ENCODE measurements at places on chromosomes 6 and 20.

- DNase-seq, result no peak
Measured at GRCh38 chr6:47729019-47729418, 30.6 kb downstream of the ADGRF4 start.

DNA sequence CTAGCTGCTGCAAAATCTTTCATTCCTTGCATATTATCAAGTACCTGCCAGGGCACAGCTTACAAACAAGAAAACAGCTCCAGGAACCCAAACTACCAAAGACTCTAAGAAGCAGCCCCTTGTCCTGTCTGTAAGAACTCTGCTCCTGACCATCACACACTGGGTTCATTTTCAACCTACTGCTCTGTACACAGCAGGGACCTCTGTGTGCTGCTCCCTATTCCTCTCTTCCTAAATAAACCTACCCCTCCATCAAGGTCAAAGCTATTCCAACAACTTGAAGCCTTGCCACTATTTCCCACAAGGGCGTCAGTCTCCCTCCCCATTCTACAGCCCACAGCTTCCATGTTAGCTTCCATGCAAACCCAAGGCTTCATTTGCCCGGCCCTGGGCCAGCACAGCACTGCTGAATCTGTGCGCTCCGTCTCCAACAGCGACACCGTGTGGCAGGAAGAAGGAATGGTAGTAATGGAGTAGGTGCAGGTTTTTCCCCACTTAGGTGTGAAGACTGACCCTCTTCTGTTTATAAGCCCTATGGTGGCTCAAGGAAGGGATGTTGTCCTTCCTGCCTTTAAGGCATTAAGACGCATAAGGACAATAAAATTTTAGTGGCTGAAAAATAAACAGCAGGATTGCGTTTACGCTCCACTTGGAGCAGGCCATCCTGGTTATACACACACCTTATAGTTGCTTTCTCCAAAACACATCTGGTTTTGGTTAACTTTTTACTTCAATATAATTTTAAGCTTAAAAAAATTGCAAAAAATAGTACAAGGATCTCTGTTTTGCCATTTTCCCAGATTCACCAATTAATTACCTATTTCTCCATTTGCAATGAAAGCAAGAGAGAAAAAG, 115.2 kb upstream of the NXT1 start:
- no peak for DNase-seq

DNA sequence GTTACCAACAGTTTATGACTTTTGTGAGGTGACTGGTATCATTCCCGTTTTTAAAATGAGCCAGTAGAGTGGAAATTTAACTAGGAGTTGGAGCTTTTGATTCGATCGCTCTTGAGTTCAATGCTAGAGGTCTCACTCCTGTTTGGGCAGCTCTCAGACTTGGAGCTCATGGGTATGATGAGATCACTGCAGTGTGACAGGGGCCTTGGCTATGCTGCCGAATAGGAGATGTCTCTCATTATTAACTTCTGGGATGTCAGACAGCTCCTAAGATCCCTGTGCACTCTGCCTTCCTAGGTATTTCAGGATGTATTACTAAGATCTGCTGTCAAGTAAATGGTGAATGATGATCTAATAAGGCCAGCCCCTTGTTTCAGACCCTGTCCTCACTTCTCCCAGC, 20.4 kb downstream of the AKAP12 start:
- no peak for DNase-seq

DNA sequence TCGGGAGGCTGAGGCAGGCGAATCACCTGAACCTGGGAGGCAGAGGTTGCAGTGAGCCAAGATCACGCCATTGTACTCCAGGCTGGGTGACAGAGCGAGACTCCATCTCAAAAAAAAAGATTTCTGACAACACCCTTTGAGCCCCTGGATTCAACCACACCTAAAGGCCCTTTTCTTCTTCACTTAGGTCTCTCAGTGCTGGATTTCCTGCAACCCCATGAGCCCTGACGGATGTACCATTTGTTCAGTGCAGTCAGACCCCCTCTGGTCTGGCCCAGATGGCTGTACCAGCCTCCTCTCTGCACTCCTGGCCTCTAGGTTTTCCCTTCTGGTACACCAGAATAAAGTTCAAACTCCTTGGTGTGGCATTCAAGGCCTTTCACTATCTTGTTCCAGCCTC, 9.1 kb upstream of the NOL4L start:
- DNase-seq, result no peak
